ENCODE measurements at places on chromosomes 4 and X. TPM values are rescaled to one million over a fixed set of nuclear protein-coding genes. Genes with fewer than 3 reads are reported as not detected.

Gene NXF2B
- not detected for total RNA-seq

Gene FAM9A
- total RNA-seq, result not detected

Gene APLN
- total RNA-seq, result 1.1 TPM

Gene MBNL3
- total RNA-seq, result 8.7 TPM

Gene N4BP2
- total RNA-seq, result 3.0 TPM

Gene CT47B1
- total RNA-seq, result not detected

Gene GRID2
- not detected for total RNA-seq

Gene OPHN1
- 4.5 TPM for total RNA-seq

Gene MAB21L2
- total RNA-seq, result not detected

Gene CLDN2
- total RNA-seq, result not detected

Gene ARR3
- not detected for total RNA-seq

Gene IL9R
- total RNA-seq, result not detected

GRCh38 chrX:49147936-49148335, 14.6 kb upstream of the MAGIX start:
- DNase-seq, result no peak

DNA sequence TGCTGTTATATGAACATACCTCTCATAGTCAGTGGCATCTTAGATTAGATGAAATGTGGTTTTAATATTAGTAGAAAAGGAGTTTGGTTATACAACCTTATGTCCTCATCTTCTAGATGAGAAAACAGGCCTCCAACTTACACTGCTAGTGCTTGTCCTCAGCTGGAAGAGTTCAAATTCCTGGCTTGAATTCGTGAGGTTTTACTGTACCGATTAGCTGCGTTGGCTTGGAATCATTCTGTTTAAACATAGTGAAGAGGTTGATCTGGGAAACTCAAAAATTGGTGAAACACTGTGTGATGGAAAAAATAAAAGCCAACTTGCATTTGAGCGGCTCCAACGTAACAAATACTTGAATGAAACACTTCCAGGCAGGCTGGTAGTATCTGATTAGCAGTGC, 81.0 kb downstream of the LNX1 start:
- no peak for DNase-seq

DNA sequence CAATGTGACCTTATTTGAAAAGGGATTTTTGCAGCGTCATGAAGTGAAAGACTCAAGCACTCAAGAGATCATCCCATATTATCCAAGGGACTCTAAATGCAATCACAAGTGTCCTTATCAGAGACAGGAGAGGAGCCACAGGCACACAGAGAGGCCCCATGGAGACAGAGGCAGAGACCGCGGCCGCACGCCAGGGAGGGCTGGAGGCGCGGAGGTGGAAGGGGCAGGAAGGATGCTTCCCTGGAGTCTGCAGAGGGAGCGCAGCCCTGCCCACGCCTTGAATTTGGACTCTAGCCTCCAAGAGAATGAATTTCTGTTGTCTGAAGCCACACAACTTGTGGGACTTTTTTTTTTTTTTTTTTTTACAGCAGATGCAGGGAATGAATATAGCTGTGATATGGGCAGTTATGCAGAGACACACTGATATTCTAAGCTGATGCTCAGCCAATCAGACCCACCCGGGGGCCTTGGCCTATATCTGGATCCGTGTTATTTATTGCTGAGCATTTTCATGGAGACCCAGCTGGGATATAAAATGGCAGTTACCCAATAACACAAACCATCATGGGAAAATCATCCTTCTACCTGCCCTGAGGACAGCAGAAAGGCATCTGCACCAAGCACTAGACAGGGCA, 244.8 kb upstream of the PSAPL1 start:
- DNase-seq, result no peak

GRCh38 chrX:110208092-110208491, 109.8 kb downstream of the AMMECR1 start:
- no peak for DNase-seq

GRCh38 chr4:162836773-162837172, 329.9 kb downstream of the NAF1 start:
- DNase-seq, result no peak

GRCh38 chrX:129649268-129650182, 5.2 kb downstream of the APLN start:
- DNase-seq, result peak; percentile 80

GRCh38 chrX:112819813-112820212, 20.8 kb downstream of the AMOT start:
- DNase-seq, result no peak

- no peak for DNase-seq
Measured at GRCh38 chr4:31343061-31343460, 622.9 kb downstream of the PCDH7 start.

DNA sequence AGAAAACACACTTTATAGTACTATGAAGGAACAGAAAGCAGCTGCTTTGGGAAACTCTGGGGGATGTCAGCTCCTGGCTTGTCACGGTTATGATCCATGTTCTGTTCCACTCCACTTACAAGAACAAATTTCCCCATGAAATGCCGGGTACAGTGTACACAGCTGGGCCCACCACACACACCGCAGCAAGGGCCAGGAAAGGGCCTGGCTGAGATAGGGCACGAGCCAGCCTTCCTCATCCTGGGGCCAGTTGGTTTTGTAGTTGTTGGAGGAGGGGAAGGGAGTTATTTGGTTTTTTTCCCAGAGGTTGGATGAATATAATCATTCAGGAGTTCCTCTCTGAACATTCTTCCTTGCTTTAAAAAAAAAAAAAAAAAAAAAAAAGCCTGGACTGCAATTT, 56.8 kb downstream of the SEPSECS start:
- DNase-seq, result no peak

DNA sequence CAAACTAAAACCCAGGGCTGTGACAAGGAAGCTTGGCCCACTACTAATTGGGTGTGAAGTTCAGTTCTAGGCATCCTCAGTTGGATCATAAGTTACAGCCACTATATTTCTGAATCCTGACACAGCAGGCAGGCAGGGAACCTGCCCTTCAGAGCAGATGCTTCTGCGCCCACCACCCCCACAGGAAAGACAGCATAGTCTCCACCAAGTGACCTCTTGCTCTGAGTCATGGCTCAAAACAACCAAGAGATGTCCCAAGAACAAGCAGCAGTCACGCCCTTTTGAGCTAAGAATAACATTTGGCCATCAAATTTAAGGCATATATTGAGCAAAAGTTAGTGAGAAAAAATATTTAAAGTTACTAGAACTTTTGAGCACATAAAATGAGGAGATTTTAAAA, 170.7 kb upstream of the SMARCAD1 start:
- DNase-seq, result peak; percentile 13

GRCh38 chr4:7031558-7032449, 11.4 kb upstream of the TADA2B start:
- no peak for DNase-seq

- DNase-seq, result peak; percentile 77
Measured at GRCh38 chr4:103091601-103092223, 7.9 kb downstream of the BDH2 start.

DNA sequence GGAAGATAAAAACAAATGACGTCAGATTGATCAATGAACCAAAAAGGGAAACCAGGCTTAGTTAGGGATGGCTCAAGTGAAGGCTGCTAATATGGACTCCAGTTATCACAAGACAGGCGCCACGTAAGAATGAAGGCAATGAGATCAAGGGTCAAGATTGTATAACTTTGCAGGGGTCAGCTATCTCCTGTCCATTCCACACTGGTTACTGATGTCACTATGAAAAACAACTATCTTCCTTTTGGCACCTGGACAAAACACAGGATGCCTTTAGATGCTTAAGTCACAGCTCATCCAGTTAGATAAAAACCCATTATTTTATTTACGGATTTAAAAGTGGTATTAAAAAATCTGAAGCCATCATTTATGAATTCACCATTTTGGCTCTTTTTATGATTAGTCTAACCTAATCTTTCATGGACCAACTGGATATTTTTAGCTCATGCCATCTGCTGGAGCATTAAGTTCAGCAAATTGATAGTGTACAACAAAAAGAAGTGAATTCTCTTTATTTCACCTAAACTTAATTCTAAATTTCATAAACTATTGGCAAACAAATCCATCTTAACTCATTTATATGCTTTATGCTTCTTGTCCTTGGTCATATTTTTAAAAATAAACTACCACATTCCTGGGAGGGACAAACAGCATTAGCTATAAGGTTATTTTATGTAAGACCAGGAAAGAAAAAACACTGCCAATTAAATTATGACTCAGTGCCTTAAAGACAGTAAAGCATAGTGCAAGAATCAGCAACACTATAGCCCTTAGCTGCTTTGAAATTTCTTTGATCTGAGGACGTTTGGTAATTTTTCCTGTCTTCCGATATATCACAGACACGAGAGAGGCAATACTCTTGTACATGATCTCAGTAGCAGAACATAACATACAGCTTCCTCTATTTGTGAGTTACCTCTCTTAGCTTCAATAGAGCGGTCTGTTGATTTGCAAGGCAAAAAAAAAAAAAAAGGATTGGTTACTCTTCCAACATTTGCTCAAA, 27.0 kb downstream of the DHX15 start:
- peak; percentile 56 for DNase-seq

DNA sequence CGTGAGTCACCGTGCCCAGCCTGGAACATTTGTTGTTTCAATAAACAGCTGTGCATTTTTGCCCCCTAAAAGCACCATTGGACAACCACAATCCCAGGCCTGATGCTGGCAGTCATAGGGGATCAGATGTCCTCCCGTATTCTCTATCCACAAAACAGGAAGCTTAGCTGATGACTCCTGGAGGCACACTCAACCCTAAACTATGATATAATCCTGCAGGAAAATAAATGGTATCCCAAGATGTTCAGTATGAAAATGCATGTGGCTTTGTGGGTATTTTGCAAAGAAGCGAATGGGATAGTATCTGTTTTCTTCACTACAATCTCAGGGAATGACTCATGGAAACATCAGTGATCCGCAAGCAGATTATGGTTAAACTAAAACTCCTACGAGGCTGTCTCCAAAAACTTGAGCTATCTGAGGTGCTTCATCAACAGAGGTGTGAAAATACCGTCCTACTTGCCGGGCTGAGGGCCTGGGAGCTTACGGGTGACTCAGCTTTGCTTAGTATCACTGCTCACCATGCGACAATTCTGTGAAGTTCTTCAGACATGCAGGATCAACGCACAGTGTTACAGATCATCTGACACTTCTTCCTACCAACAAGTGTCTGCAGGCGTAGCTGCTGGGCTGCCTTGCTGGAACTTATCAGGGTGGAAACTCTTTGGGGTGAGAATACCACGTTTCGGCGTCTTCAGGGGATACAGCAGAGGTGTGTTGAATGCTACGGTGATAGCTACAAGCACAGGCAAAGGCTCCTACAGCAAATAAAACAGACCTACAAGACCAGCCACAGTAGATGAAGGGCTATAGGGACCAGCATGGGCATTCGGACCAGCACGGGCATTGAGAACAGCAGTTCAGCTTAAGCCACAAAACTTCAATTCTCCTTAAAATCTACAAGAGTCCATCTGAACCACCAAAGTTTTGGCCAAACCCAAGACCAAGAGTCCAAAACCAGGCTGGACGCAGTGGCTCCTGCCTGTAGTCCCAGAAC, 148.5 kb downstream of the DHRSX start:
- DNase-seq, result peak; percentile 84

- DNase-seq, result peak; percentile 7
Measured at GRCh38 chr4:52586069-52586468, 73.0 kb downstream of the USP46 start.

DNA sequence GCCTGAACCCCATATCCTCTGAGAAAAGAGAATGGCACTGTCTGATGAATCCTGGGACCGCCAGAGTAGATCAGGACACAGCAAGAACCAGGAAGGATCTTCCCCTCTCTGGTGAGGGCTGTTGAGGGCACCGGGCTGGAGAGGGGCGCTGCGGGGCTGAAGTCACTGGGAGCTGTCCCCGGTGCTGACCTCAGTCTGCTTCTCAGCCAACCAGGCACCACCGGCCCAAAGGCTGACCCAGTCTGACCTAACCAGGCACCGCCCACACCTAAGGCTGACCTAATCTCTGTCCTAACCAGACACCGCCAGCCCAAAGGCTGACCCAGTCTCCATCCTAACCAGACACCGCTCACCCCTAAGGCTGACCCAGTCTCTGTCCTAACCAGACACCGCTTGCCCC, 82.8 kb downstream of the CPZ start:
- DNase-seq, result peak; percentile 46

GRCh38 chr4:147678796-147679549, 5.0 kb downstream of the PRMT9 start:
- no peak for DNase-seq

GRCh38 chrX:38327775-38328081, 419 bp upstream of the RPGR start:
- no peak for DNase-seq

- no peak for DNase-seq
Measured at GRCh38 chr4:104979083-104979760, 167.5 kb upstream of the TET2 start.

GRCh38 chrX:26466387-26466786, 250.4 kb downstream of the MAGEB5 start:
- no peak for DNase-seq

GRCh38 chr4:89196745-89197144, 85.4 kb downstream of the TIGD2 start:
- DNase-seq, result no peak

- no peak for DNase-seq
Measured at GRCh38 chr4:169414913-169415312, 144.2 kb upstream of the SH3RF1 start.

DNA sequence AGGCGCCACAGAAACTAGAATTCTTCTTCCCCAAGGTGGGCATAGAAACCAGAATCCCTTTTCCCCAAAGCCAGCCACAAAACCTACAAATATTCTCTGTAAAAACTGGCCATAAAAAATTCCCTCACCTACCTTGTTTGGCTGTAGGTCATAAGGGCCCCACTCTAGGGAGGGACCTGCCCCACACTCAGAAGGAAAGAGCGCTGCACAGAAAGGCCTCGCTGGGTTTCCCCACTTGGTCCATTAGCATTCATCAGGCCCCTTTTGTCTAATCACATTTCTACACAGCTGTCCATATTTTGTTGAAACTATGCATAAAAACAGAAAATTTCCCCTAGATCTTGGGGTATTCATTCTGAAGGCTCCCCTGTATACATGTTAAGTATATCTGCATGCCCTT, 54.1 kb downstream of the PHKA2 start:
- DNase-seq, result no peak

GRCh38 chrX:54695231-54695630, 102.8 kb downstream of the ITIH6 start:
- DNase-seq, result peak; percentile 50

DNA sequence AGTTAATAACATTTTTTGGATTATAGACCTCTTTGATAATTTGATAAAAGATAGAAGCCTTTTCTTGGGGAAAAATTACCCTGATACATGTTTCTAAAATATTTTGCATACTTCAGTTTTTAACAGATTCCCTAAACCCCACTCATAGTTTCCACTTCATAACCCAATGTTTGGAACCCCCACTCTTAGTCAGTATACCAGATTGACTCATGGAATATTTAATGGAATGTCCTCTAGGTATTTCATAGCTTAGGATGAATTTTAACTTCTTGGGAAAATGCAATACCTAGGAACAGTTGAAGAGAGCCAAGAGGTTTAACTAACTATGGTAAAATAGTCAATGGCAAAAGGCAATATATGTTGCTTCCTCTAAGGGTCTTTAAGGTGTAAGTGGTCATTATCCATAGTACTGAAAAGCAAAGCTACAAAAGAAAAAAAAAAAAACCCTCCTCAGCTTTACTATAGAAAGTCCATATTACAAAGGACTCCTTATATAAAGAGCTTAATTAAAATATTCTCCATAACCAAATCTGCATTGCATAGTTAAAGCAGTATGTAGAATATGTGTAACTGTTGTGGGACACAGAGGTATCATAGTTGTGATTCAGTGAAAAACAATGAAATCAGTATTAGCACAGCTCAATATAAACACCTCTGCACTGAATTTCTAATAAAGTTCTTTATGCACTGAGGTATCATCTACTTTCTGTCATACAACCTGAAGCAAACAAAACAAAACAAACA, 159.9 kb downstream of the PCDH7 start:
- DNase-seq, result no peak

GRCh38 chr4:88911246-88912212, 145.5 kb downstream of the FAM13A start:
- no peak for DNase-seq
